ENCODE measurements at places on chromosomes 6 and 20. TPM values are rescaled to one million over a fixed set of nuclear protein-coding genes. Genes with fewer than 3 reads are reported as not detected.

DNA sequence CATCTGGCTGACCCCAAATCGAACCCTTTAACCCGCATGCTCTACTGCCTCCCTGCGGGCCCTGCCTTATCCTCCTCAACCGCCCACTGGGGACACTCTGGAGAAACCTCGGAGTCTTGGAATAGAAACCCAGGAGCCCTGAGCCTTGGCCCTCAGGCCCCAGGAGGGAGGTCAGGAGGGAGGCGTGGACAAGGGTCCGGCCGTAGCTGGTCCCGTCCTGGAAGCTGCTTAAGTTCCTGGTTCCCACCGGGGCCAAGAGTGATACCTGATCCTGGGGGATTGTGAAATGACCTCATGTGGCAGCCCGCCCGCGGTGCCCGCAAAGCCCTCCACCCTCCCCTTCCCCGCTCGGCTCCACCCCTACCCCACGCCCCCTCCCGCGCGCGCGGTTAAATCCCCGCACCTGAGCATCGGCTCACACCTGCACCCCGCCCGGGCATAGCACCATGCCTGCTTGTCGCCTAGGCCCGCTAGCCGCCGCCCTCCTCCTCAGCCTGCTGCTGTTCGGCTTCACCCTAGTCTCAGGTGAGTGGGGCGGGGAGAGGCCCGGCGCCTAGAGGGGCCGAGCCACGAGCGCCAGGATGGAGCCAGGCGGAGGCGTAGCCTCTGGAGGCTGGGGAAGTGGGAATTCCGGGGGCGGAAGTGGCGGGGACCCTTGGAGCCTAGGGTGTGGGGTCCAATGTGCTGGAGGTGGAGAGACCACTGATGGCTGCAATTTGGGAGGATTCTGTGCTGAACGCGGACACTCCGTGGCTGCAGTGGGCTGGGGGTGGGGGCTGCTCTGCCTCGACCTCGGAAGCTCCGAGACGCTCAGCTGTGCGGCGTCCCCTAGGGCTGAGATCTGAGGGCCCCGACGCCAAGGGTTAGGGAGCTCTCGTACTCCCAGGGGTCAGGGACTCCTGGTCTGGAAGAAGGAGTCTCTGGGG, at the start of gene WFDC2:
Gene WFDC2, plus strand, starts transcription at position 418 of the 926 bp plus-strand sequence. Its CDS starts 29 bp downstream, at position 447.
- DNase-seq, result peak; percentile 38
- no peaks in the 10 kb centered on the region for H3K36me3 ChIP-seq
- H3K27ac ChIP-seq, result peak within 1 kb of the TSS; percentile 84
- H3K4me1 ChIP-seq, result peaks cover 35% of the 10 kb centered on the region

DNA sequence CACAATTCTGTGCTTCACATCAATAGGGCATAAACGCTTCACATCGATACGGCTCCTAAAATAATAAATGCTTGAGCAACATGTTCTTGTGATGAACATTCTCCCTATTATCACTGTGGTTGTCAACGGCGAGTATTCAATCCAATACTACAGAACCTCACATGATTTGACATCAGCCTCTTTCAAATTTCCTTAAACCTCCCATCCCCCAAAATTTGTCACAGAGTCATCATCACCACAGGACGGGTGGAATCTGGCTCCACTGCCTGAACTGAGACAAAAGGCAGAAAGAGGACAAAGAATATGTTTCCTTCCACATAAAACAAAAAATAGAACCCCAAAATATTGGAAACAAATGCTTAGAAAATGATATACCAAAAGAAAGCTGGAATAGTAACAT, 7.3 kb downstream of the THEMIS start:
- no peaks in the 10 kb centered on the region for H3K4me1 ChIP-seq
- no peak overlapping the region for H3K4me3 ChIP-seq
- DNase-seq, result no peak
- H3K36me3 ChIP-seq, result no peaks in the 10 kb centered on the region
- H3K27ac ChIP-seq, result no peak overlapping the region
- H3K27me3 ChIP-seq, result no peaks in the 10 kb centered on the region

DNA sequence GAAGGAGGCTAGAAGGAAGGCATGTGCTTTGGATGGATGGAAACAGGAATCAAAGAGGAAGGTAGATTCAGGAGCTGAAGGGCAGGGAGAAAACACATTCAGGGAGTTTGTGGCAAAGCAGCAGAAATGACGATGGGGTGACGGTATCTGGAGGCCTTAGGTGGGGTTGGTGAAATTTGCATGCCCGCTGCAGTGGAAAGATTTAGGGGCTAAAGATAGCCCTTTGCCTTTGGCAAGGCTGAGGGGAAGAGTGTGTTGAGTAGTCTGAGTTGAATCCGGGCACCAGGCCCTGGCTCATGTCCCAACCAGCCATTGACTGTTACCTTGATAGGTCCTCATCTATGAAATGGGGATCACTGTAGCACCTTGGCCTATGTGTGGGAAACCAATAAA, 1.3 kb downstream of the GZF1 start:
- no peaks in the 10 kb centered on the region for H3K27me3 ChIP-seq
- H3K4me1 ChIP-seq, result peaks cover 61% of the 10 kb centered on the region
- H3K4me3 ChIP-seq, result no peak overlapping the region
- H3K27ac ChIP-seq, result peak overlapping the region; percentile 99

DNA sequence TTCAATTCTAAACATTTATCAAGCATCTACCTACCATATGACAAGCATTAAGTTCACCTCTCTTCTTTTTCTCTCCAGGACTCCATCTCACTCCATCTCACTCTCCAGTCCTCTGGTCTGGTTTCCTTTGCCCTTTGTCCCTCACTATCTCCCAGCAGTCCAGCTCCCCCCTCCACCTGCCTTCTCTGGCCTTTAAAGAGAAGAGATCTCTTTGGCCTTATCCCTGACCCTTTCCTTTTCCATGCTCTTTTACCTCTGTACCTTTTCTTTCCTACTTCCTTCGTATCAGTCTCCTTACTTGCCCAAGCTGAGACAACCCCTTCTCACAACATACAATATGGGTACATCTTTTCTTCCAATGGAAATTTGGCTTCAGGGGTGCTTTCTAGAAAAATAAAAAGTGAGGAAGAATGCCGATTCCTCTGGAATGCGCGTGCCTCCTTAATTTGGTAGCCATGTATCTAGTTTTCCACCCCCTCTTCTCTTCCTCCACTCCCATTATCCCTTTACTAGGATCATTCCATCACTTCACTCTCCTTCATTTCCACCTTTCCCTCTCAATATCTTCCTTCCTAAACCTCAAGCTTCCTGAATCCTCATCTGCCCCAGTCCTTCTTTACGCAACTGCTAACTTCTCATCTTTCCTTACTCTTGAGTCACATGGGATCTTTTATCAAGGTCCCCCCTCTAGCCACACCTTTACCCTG, 745 bp upstream of the AGPAT1 start:
- DNase-seq, result no peak
- H3K4me1 ChIP-seq, result peaks cover 35% of the 10 kb centered on the region
- H3K4me3 ChIP-seq, result peak overlapping the region; percentile 77
- H3K27me3 ChIP-seq, result no peaks in the 10 kb centered on the region

DNA sequence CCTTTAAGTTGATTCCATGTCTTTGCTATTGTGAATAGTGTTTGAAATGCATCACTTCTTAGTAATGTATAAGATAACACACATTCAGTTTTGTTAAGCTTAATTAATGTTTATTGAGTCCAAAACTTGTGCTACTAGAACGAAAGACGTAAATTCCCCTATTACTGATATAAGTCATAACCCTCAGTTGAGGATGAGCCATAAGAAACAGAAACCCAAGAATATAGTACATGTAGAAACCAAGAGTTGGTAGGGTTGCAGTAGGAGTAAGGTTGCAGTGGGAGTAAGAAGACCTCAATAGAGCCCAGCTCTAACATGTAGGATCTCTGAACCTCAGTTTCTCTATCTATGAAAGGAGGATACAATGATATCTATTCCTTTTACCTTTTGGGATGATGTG, 19.3 kb downstream of the CITED2 start:
- no peak overlapping the region for H3K4me3 ChIP-seq
- H3K36me3 ChIP-seq, result no peaks in the 10 kb centered on the region
- DNase-seq, result no peak

DNA sequence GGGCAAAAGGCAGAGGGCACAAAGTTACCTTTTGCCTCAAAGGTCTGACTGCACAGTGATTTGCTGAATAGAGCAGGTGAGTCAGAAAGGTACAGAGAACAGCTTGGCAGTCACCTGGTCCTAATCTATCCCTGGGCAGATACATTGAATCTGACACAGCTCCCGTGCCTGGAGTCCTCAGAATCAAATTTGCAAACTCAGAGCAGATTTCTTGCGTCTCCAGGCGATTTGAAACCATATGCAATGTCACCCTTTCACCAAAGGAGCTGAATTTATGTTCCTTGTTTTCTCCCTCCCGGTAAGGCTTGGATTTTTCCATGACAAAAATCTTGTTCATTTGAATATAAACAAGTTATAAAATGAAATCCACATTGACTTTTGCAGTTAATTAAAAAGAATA, 81.6 kb upstream of the SNAP25 start:
- DNase-seq, result no peak
- no peaks in the 10 kb centered on the region for H3K27me3 ChIP-seq
- no peak overlapping the region for H3K27ac ChIP-seq
- H3K36me3 ChIP-seq, result no peaks in the 10 kb centered on the region

DNA sequence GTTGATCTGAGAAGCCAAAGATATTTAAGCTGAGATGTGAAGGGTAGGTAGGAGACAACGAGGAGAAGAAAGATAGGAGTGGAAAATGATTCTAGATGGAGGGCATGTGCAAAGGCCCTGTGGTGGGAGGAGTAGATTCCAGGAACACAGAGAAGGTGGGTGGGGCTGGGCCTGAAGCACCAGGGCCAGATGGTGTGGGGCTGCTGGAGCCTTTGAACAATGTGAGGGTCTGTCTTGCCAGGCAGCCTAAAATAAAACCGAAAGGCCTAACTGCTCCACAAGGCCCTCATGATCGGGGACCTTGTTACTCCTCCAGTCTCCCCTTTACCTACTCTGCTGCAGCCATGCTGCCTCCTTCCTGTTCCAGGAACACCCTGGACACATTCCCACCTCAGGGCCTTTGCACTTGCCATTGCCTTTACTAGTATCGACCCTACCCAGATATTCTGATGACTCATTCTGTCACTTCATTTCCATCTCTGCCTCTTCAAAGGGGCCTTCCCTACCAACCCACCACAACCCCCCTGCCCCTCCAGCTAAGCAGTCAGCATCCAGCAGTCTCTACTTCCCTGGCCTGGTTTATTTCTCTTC, 20.0 kb downstream of the FAM110A start:
- H3K36me3 ChIP-seq, result no peaks in the 10 kb centered on the region
- no peaks in the 10 kb centered on the region for H3K27me3 ChIP-seq
- H3K4me1 ChIP-seq, result no peaks in the 10 kb centered on the region
- H3K4me3 ChIP-seq, result no peak overlapping the region
- DNase-seq, result no peak

GRCh38 chr6:167988154-167988495, 9.3 kb upstream of the KIF25 start:
- H3K4me3 ChIP-seq, result no peak overlapping the region
- no peaks in the 10 kb centered on the region for H3K4me1 ChIP-seq
- H3K27ac ChIP-seq, result no peak overlapping the region
- H3K27me3 ChIP-seq, result no peaks in the 10 kb centered on the region
- no peak for DNase-seq

- no peak overlapping the region for H3K4me3 ChIP-seq
- no peaks in the 10 kb centered on the region for H3K36me3 ChIP-seq
- DNase-seq, result no peak
- peak overlapping the region; percentile 57 for H3K27ac ChIP-seq
- no peaks in the 10 kb centered on the region for H3K27me3 ChIP-seq
Observed at GRCh38 chr6:31559606-31559957, 12.2 kb downstream of the NFKBIL1 start.

DNA sequence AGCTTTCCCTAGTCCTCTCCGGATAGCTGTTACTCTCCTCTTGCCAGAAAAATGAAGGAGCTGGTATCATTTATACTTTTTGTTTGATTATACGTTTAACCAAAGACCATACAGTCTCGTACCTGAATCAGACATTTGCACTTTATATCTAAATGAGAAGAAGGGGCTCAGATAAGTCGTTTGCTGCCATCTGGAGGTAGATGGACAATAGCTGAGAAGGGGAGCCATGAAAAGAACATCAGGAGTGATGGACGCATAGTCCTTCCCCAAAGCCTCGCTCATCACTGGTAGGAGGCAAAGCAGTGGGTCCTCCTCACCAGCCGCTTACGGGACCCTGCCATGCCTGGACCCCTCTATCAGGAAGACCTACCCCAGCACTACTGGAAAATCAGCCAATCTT, 45.4 kb downstream of the RPF2 start:
- H3K4me3 ChIP-seq, result no peak overlapping the region
- H3K36me3 ChIP-seq, result peaks cover 37% of the 10 kb centered on the region
- no peak overlapping the region for H3K27ac ChIP-seq
- H3K4me1 ChIP-seq, result no peaks in the 10 kb centered on the region

DNA sequence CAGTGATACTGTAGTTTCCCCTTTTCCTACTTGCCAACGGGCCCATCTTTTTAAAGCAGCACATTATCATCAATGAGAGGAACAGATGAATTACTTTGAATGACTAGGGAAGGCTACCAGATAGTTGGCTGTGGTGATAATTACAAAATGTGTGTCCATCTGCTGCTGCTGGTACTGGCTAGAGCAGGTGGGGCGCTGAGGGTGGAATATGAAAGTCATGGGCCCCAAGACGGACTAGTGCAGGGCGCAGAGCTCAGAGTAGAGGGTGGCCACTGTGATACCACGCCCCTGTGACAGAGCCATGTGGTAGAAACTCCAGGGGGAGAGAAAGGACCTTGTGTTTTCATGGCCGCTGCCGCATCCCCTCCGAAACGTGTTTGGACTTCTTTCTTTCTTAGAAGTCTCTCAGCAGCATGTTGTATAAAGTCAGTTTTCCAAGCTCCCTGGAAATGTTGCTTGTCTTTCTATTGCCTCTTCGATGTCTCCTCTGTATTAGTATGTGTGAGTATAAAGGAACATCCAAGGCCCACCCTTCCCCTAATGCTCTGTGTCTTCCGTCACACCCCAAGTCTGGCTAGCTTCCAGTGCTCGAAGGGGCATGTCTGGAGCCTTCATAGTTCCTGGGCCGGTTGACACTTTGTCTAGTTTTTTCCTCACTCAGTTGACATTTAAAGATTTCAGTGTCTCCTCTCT, 88.1 kb downstream of the PPP1R14C start:
- no peak overlapping the region for H3K4me3 ChIP-seq
- no peaks in the 10 kb centered on the region for H3K36me3 ChIP-seq

DNA sequence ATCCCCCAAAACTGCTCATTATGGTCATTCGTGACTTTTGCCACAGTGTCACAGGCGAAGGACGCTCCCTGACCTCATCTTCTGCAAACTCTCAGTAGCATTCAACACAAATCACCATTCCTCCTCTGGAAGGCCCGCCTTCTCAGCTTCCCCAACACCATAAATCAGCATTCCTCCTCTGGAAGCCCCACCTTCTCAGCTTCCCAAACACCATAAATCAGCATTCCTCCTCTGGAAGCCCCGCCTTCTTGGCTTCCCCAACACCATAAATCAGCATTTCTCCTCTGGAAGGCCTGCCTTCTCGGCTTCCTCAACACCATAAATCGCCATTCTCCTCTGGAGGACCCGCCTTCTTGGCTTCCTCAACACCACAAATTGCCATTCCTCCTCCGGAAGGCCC, 288.0 kb upstream of the AGPAT4 start:
- no peaks in the 10 kb centered on the region for H3K36me3 ChIP-seq
- H3K27me3 ChIP-seq, result no peaks in the 10 kb centered on the region
- H3K4me3 ChIP-seq, result no peak overlapping the region

GRCh38 chr6:36853325-36853724, 14.1 kb upstream of the CPNE5 start:
- peak overlapping the region; percentile 18 for H3K27ac ChIP-seq
- no peaks in the 10 kb centered on the region for H3K27me3 ChIP-seq
- H3K4me1 ChIP-seq, result no peaks in the 10 kb centered on the region
- H3K4me3 ChIP-seq, result no peak overlapping the region
- no peak for DNase-seq

GRCh38 chr6:21738180-21739094, 144.9 kb downstream of the SOX4 start:
- H3K4me1 ChIP-seq, result no peaks in the 10 kb centered on the region
- no peak for DNase-seq
- no peak overlapping the region for H3K27ac ChIP-seq
- no peaks in the 10 kb centered on the region for H3K27me3 ChIP-seq
- no peak overlapping the region for H3K4me3 ChIP-seq

Gene TUBB2B
- total RNA-seq, result 14.9 TPM

Gene OR2J3
- total RNA-seq, result not detected

Gene NKX2-2
- 0.60 TPM for total RNA-seq

Gene IMPG1
- total RNA-seq, result not detected
